ENCODE measurements at places on chromosomes 5 and 9.
A peak's percentile ranks its signal among the peaks of the same experiment; 100 is the strongest.

DNA sequence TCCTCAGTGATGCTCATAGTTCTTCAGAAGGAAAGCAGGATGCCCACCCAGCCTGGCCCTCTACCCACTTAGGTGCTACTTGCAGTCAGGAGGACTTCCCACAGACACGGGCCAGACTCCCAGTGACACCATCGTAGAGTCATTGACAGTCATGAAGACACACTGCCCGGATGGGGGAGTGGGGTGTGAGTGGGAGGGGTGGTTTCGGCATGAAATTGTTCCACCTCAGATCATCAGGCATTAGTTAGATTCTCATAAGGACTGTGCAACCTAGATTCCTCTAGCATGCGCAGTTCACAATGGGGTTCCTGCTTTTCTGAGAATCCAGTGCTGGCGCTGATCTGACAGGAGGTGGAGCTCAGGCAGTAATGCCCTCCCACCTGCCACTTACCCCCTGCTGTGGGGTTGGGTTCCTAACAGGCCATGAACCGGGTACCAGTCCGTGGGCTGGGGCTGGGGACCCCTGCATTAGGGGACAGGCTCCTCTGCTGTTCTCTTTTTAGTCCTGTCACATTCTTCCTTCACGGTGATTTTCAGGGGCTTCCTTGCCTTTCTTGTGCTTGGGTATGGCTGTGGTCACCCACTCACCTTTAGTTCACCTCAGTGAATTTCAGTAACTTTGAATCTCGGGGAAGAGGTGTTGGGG is 88.2 kb upstream of the ANKRD55 start:
- DNase-seq, result no peak

DNA sequence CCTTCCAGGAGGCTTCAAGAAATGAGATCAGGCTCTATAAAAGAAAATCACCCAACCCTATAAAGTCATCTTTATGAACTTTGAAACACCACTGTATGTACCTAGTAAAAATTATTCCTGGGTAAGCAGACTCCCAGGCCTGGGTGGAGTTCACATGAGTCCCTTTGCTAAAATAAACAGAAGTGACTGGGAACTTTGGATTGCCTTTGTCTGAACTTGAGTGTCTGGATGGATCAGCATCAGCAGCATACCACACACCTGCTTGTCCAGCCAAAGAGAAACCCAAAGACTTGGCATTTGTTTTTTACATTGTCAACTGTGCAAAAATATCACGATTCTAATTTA is 79.6 kb upstream of the CDKN2B start:
- no peak for DNase-seq

GRCh38 chr5:138646671-138647070 is 71.5 kb upstream of the HSPA9 start:
- no peak for DNase-seq

DNA sequence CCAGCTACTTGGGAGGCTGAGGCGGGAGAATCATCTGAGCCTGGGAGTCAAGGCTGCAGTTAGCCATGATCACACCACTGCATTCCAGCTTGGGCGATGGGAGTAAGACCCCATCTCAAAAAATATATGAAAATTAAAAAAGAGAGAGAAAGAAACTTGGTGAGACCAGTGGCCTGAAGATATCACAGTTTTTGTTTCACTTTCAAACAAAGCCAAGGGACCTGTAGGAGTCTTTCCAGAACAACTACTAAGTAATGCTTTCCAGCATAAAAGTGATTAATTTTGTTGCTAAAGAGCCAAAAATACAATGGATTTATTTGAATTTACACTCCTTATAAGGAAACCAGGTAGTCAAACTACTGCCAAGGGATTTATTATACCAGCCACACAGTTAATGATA is 23.5 kb downstream of the GKAP1 start:
- DNase-seq, result no peak

- DNase-seq, result no peak
Observed at GRCh38 chr5:113378081-113378480, 56.7 kb downstream of the TSSK1B start.

DNA sequence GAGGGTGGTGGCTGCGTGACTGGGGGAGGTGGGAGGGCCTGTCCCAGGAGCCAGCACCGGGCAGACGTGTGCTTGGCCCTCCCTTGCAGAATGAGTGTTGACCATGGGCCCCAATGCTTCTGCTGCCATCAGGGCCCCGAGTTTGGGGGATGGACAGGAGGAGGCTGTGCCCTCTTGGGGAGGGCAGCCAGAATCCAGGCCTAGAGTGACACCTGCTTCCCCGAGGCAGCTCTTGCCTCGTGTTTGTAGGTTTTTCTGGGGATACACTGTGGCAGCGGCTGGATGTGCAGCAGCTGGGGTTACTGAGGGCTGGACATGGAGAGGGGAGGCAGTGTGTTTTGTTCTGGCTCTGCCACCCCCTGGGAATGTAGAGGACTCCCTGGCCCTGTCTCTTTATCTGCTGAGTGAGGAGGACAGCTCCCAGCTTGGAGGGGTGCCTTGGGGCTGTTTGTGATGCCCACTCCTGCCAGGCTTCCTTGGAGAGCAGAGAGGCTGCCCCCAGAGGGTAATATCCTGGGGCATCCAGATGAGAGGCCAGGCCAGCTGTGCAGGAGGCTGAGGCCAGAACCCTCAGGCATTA is 22.7 kb downstream of the WNK2 start:
- no peak for DNase-seq

- peak; percentile 84 for DNase-seq
Observed at GRCh38 chr9:77011973-77012821, 7.3 kb upstream of the FOXB2 start.

- DNase-seq, result no peak
Observed at GRCh38 chr5:173911623-173912022, 23.5 kb downstream of the CPEB4 start.

GRCh38 chr9:31137176-31138160 is 1247.0 kb upstream of the ACO1 start:
- no peak for DNase-seq

GRCh38 chr9:81737871-81738507 is 48.6 kb upstream of the TLE1 start:
- DNase-seq, result no peak

GRCh38 chr9:68949271-68950000 is 64.5 kb downstream of the PRKACG start:
- DNase-seq, result no peak

DNA sequence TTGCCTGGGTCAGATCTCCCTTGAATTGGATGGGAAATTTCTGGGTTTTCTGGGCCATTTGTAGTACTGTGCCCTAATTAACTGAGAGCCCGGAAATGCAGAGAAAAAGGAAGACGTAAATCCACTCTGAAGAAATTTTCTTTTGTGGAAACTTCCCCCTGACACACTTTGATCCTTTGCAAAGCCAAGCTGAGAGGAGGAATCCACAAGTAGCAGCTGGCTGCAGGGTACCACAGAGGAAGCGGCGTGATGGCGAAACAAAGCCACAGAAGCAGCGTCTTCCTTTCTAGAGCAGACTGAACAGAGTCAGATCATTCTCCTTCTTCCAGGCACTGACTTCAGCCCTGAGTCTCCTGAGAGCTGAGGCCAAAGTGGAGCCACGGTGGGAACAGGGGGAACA is 47.1 kb upstream of the ZNF354A start:
- DNase-seq, result no peak

- DNase-seq, result no peak
Observed at GRCh38 chr5:83374547-83374946, 97.0 kb upstream of the VCAN start.

DNA sequence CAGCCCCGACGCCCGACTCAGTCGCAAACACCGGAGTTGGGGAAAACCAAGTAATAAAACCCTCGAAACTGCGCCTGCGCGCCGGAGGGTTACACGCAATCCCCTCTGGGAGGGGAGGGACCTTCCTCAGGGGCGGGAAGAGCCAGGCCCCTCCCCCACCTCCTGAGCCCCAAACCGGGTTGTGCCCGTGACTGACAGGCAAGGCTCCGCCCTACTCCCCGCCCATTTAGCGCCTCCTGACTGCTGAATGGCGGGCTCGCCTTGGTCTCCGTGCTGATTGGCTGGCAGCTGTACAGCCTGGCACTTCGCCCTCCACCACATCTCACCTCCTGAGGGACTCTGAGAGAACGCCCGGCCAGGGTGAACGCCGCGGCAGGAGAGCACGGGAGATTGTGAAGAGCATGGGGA is at the start of gene PRDM9:
Gene PRDM9, plus strand, starts transcription at position 332 of the 408 bp plus-strand sequence. CDS start 1,425 bp downstream, outside the sequence.
- peak; percentile 63 for DNase-seq

- no peak for DNase-seq
Observed at GRCh38 chr9:102587281-102587680, 407.9 kb upstream of the CYLC2 start.

DNA sequence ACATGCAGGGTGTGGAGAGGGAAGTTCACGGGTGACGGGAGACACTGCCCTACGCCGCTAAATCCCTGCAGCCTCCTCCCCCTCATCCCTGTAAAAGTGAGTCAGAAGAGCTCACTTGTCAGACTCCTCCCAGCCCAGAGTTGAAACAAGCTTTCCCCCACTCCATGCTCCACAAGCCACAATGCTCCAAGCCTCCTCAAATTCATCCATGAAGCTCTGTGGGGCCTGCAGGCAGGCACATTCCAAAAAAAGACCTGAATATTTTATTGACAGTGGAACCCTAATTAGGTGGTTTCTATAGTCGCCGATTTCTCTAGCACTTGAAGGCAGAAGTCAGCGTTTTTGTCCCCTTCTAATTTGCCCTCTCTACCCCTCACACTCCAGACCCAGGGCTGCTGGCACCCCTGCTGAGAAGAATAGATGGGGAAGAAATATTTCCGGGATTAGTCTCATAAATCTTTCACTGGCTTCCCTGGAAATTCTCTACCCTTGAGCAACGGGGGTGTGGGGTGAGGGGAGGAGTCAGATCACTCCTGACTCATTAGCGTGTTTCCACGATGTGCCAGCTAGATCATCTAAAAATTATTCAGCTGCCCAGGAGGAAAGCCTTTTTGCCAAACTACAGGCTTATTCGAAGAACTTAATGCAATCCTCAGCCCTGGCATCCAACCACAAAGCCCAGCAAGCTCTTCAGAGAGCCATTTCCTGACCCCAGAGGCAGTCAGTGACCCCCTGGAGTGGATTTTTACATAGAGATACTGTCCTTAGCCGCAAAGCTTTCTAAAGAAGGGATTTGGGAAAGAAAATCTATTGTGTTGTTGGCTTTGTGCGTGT is 97.1 kb downstream of the ENC1 start:
- DNase-seq, result peak; percentile 62

GRCh38 chr5:128629157-128629556 is 91.1 kb upstream of the FBN2 start:
- no peak for DNase-seq

DNA sequence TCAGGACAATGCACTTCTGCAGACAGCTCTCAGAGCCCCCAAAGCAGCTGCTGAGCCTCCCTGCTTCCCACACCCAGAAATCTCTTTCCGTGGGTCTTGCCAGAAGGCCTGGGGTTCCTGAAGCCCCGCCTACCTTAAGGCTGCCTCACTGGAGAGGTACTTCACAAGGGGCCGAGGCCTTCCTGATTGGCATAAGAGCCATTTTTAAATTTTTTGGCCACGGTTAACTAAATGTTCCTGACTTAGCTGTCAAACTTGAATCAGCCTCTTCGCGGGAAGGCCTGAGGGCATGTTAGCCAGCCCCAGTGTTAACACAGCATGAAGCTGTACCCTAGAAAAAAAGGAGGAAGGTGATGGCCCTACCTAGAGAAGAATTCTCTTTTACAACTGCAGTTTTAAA is 20.7 kb upstream of the EPB41L4B start:
- DNase-seq, result peak; percentile 16

GRCh38 chr5:58854441-58854840 is 271.6 kb downstream of the RAB3C start:
- no peak for DNase-seq

- no peak for DNase-seq
Observed at GRCh38 chr9:77464661-77465060, 183.5 kb downstream of the GNA14 start.

DNA sequence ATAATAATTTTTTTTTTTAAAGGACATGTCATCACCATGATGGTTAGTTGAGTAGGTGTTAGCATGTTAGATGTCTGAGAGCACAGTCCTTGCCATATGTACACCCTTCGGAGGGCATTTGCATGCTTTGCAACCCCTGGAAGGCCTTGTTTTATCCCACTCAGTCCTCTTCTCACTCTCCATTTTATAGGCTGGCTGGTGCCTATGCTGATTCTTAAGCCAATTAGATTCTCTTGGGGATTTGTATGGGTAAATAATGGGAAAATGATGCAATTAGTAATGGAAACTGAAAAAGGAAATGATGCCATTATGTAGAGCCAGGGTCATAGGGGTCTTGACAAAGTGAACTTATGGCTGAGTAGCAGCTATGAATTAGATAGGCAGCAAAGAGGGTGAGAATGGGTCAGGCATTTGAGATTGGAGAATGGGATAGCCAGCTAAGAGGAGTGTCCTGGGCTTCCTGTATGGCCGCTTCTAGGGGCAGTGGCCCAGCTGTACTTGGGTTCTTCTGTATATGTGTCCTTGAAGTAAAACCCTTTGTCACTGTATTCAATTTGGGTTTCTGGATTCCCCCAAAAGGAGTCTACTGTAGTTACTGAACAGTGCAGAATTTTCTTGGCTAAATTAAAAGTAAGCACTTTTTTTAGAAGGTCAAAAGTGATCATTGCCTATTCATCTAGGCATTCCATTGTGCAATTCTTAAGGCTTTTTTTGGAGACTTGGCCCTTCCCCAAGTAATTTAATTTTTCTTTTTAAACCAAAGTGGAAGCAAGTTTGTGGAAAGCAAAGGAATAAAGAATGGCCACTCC is 31.6 kb downstream of the LRRTM2 start:
- no peak for DNase-seq

DNA sequence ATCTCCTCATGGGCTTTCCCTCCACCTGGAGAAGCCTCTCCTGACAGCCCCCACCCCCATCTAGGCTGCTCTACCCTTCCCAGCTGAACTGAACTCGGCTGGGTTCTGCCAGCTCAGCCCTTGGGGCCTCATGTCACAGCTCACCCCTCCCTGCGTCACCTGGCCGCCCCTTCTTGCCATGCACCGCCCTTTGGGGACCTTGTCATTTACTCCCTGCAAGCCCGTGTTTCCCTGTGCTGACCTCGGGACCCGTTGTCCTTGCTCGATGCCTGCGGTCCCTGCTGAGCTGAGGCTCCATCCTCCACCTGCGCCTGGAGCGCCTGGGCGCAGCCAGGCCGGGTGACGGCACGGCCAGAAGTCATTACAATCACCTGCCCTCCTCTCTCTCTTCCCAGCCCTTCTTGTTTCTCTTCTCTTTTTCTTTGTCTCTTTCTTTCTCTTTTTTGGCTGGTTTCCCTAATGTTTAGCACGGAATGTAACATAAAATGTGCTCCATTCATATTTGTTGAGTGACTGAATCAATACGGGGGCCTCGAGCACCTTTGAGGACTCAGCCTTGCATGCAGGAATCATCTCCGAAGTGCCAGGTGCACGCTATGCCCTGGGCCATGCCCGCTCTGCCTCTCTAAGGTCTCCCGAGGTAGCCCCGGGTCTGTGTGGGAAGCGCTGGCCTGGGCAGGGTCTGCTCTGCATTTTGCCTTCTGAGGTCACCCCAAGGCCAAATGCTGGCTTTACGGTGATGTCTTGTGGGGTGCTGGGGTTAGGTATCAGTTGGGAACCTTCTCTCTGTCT is 48.1 kb upstream of the COL5A1 start:
- no peak for DNase-seq

DNA sequence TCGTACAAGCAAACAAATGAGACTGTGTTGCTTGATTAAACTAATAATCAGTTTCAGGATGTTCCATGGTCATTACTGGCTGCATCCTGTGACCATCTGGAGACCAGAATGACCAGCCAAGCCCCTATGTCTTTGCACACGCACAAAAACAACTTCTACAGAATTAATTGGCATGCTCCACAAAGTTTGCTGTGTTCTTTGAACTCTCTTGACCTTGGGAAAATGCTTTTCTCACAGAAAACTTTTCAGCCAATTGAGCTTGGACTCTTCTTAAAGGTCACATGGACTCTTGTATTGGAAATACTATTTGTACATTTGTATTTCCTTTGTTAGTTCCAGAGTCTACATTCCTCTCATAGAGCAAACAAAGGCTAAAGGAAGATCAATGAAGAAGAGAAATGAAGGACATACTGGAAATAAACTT is 147.8 kb downstream of the ARRDC3 start:
- no peak for DNase-seq

Data from kidney (tissue), 22 donors.